ENCODE measurements at places on chromosomes 13 and 19. TPM values are rescaled to one million over a fixed set of nuclear protein-coding genes. Genes with fewer than 3 reads are reported as not detected.

GRCh38 chr13:50677687-50678463, 165.6 kb downstream of the DLEU7 start:
- H3K4me1 ChIP-seq, result peaks cover 12% of the 10 kb centered on the region
- DNase-seq, result no peak
- H3K27ac ChIP-seq, result peak overlapping the region; percentile 19
- H3K4me3 ChIP-seq, result no peak overlapping the region
- H3K36me3 ChIP-seq, result no peaks in the 10 kb centered on the region

Gene REXO1
- total RNA-seq, result 17.7 TPM

Gene KLK10
- total RNA-seq, result not detected

Gene NALCN
- 0.68 TPM for total RNA-seq

GRCh38 chr19:9941231-9941630, 4.9 kb upstream of the OLFM2 start:
- H3K4me1 ChIP-seq, result no peaks in the 10 kb centered on the region
- H3K27me3 ChIP-seq, result no peaks in the 10 kb centered on the region
- no peaks in the 10 kb centered on the region for H3K36me3 ChIP-seq
- no peak overlapping the region for H3K27ac ChIP-seq

Gene CYP2F1
- total RNA-seq, result not detected

DNA sequence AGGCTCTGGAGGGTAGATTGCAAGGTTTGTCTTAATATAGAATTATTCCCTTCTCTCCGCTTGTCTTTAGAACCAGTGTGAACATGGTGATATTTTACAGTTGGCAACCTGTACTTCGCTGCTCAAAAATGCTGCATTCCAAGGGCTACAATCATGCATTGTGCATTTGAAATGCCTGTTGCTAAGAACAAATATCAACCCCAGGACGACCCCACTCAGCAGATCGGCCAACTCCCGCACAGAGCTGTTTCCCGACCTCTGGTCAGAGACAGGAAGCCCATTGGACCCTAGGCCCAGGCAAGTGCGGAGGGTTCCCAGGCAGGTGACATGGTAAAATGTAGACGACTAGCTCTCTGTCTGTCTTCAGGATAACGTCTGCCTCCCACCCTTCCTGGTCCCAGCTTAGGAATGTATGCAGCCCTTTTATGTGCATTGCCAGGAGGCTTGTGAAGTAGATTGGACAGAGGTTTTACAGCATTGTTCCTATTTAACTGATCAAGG, 263.5 kb downstream of the FOXO1 start:
- H3K27me3 ChIP-seq, result no peaks in the 10 kb centered on the region
- H3K27ac ChIP-seq, result peak overlapping the region; percentile 56
- DNase-seq, result peak; percentile 73
- H3K4me3 ChIP-seq, result peak overlapping the region; percentile 40
- H3K36me3 ChIP-seq, result no peaks in the 10 kb centered on the region

DNA sequence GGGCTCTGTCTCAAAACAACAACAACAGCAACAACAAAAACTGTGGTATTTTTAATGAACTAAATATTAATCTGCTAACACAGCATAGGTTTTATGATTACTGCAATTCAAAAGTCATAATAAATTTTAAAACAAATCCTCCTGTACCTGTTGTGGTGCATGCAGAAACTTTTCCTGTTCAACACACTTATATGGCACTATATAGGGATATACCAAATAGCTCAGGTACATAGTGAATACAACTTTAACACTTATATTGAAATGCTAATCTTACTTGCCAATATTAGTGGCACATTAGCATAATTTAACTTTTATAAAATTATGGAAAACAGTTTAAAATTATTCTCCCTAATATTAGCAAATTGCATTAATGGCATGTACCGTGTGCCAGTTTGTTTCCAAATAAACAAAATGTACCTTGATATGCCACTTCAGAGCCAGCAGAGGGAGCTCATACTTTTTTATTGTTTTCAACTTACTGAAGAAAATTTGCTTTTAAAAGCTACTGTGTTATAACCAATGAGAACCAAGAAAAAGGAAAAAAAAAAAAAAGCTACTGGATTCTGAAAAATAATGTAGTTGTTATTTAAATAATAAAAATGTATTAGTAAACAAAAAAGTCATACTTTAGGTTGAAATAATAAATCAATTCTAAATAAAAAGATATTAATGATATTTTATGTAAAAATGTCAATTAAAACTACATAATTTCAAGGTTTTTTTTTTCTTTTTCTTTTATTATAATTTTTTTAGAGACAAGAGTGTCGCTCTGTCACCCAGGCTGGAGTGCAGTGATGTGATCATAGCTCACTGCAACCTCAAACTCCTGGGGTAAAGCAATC, 18.0 kb upstream of the RBM26 start:
- H3K36me3 ChIP-seq, result no peaks in the 10 kb centered on the region
- no peaks in the 10 kb centered on the region for H3K27me3 ChIP-seq
- H3K4me3 ChIP-seq, result no peak overlapping the region
- DNase-seq, result peak; percentile 69
- H3K4me1 ChIP-seq, result peaks cover 9% of the 10 kb centered on the region

Gene ADM5
- 5.5 TPM for total RNA-seq

DNA sequence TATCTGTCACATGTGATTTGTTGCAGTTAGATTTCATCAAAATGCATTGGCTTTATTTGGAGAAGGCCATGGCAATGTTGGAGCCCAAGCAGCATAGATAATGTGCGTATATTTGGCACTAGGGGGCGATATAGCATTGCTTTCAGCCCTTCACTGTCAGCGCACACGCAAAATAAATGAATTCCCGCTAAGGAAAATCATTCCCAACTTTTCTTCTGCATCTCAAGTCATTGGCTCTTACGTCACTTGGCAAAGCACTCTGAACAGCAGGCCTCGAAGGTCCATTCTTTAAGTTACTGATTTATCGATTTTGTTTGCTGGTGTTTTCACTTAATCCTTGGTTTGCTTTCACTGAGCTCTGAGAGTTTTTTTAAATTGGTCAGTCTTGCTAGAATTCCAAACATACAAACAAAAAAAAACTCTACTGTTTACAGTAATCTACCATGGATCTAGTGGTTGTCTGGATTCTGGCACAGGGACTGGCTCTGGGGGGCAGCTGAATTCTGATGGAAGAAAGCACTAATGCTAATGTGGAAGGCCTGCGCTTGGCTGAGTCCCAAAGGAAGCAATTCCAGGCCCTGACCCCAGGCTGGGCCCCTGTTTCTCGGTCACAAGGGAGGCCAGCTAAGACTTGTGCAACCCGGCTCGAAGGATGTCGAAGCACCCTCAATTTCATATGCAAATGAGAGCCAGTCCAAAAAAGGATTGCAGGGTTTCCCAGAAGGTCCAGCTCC, 97.7 kb upstream of the IPO5 start:
- no peaks in the 10 kb centered on the region for H3K36me3 ChIP-seq
- no peak overlapping the region for H3K27ac ChIP-seq
- peaks cover 5% of the 10 kb centered on the region for H3K4me1 ChIP-seq
- H3K27me3 ChIP-seq, result no peaks in the 10 kb centered on the region

GRCh38 chr13:41587490-41587889, 130.1 kb downstream of the RGCC start:
- H3K4me1 ChIP-seq, result 0 out of 2 replicates have a peak, but pooled peaks cover 2% of the 10 kb centered on the region
- no peak overlapping the region for H3K27ac ChIP-seq
- H3K4me3 ChIP-seq, result no peak overlapping the region

DNA sequence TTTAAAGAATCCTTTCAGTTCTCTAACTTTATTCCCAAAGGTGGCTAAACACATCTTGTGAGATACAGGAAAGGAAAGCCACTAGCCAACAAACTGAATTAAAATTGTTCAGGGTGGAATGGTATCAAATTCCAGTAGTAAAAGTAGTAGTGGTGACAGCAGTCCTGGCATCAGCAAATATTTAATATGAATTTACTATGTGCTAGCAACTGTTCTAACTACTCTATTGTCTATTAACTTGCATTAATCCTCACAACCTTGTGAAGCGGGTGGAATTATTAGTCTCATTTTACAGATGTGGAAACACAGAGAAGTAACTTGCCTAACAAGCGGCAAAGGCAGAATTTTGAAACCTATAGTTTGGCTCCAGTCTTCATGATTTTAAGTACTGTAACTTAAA, 130.1 kb downstream of the KLF12 start:
- no peaks in the 10 kb centered on the region for H3K27me3 ChIP-seq
- 0 out of 2 replicates have a peak, but pooled peaks cover 3% of the 10 kb centered on the region for H3K4me1 ChIP-seq
- H3K4me3 ChIP-seq, result no peak overlapping the region
- no peak for DNase-seq
- no peak overlapping the region for H3K27ac ChIP-seq

DNA sequence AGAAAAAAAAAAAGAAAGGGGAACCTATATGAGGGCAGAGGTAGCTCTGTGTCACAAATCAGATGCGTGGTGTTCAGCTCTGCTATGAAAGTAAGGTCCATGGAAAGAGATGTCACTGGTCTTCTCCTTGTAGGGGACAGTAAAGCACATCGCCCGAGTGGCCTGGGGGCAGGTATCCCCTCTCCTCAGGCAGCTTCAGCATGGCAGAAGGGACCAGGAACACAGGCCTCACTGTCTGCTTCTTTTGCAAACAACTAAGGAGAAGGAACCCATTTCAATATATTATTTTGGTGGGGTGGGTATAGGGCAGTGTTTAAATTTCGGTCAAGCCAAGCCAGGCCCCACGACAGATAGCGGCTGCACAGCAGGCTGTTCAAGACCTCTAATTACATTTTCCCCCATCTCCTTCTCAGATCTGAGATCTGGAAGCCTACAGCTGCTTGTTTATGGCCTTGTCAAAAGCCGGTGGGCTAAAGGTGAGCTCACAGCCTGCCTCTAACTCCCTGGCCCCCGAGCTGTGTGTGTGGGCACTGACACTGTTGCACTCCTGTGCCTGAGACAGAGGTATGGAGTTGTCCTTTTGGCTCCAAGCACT, 72.8 kb downstream of the HSPH1 start:
- DNase-seq, result no peak
- no peaks in the 10 kb centered on the region for H3K27me3 ChIP-seq
- H3K4me1 ChIP-seq, result no peaks in the 10 kb centered on the region
- no peak overlapping the region for H3K4me3 ChIP-seq

Gene FXYD1
- total RNA-seq, result not detected

DNA sequence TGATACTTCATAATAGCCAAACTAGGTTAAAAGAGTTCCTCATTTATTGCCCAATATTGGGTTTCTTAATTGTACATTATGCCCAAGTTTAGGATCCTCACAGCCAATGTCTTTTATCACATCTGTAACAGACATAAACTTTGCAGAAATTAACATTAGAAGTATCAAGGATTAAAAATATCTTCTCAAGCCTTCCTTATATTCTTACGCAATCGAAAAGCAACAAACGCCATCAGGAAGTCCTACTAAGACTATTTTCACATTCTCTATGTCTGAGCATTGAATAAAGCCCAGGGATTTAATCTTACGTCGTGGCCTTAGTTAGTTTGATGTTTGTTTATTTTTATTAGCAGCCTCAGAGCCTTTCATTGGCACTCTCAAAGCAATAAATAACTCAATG, 1660.4 kb upstream of the MIR17HG start:
- no peak overlapping the region for H3K4me3 ChIP-seq
- DNase-seq, result no peak
- peaks cover 6% of the 10 kb centered on the region for H3K4me1 ChIP-seq
- H3K27ac ChIP-seq, result no peak overlapping the region
- H3K27me3 ChIP-seq, result no peaks in the 10 kb centered on the region
- no peaks in the 10 kb centered on the region for H3K36me3 ChIP-seq

GRCh38 chr19:15297416-15298224, 34.7 kb downstream of the BRD4 start:
- DNase-seq, result peak; percentile 54
- H3K36me3 ChIP-seq, result peaks cover 2% of the 10 kb centered on the region

DNA sequence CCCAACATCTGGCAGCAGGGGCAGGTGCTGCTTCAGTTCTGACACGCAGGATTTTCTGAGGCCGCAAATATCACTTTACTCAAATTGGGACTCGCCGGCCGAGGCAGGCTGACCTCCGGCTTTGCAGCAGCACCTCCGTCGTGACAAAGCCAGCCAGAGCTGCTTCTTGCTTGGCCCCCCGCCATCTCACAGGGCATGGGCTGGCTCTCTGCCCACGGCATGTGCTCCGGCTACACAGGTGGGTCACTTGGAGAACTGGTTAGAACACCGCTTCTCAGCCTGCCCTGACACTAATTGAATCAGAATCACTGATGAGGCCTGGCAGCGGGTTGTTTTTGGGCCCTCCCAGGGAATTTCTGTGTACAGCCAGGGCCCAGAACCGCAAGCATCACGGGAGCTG, 112.3 kb downstream of the SLC7A1 start:
- no peak overlapping the region for H3K4me3 ChIP-seq
- no peak overlapping the region for H3K27ac ChIP-seq
- no peaks in the 10 kb centered on the region for H3K27me3 ChIP-seq
- peaks cover 26% of the 10 kb centered on the region for H3K4me1 ChIP-seq
- DNase-seq, result no peak

DNA sequence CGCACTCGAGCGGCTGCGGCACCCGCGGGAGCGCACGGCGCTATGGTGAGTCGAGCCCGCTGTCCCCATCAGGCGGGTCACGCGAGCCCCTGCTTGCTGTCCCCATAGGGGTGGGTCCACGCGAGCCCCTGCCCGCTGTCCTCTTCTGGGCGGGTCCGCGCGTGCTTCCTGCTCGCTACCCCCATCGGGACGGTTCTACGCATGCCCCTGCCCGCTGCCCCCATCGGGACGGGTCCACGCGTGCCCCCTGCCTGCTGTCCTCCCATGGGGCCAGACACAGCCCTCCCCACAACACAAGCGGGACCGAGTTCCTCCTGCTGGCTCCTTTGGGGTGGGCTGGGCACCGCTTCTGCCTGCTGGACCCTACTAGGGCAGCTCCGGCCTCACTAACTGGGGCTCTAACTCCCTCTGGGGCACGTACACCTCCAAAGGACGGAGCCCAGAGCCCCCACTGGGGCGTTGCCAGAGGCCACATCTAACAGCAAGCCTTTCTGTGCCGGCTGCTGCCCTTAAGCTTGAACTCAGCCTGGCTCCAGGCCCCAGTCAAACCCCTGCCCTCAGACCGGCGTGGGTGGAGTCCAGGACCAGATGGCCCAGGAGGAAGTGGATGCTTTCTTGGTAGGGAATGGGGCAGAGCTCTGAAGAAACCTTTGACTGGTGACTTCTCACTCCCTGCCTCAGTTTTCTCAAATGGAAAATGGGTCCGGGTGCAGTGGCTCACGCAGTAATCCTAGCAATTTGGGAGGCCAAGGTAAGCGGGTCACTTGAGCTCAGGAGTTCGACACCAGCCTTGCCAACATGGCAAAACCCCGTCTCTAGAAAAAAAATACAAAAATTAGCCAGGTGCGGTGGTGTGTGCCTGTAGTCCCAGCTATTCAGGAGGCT, 722 bp downstream of the COLGALT1 start:
- H3K36me3 ChIP-seq, result peaks cover 29% of the 10 kb centered on the region
- peak overlapping the region; percentile 43 for H3K27ac ChIP-seq
- peaks cover 11% of the 10 kb centered on the region for H3K4me1 ChIP-seq
- H3K4me3 ChIP-seq, result peak overlapping the region; percentile 79
- DNase-seq, result peak; percentile 75
- H3K27me3 ChIP-seq, result no peaks in the 10 kb centered on the region

Gene CEACAM19
- total RNA-seq, result 2.5 TPM

GRCh38 chr13:44015118-44015517, 135.4 kb downstream of the LACC1 start:
- DNase-seq, result no peak
- no peak overlapping the region for H3K27ac ChIP-seq

GRCh38 chr19:4487572-4487971, 15.5 kb downstream of the HDGFL2 start:
- H3K4me1 ChIP-seq, result no peaks in the 10 kb centered on the region
- H3K36me3 ChIP-seq, result peaks cover 28% of the 10 kb centered on the region
- no peak for DNase-seq
- H3K27me3 ChIP-seq, result no peaks in the 10 kb centered on the region
- H3K27ac ChIP-seq, result no peak overlapping the region
- H3K4me3 ChIP-seq, result no peak overlapping the region

- H3K36me3 ChIP-seq, result no peaks in the 10 kb centered on the region
- H3K27me3 ChIP-seq, result no peaks in the 10 kb centered on the region
- no peak for DNase-seq
These were observed 323.6 kb downstream of the KLF12 start for GRCh38 chr13:73810647-73811046.

Gene FGF22
- not detected for total RNA-seq

- peak; percentile 96 for DNase-seq
- no peak overlapping the region for H3K27ac ChIP-seq
- peak overlapping the region; percentile 44 for H3K4me3 ChIP-seq
These were observed 6.6 kb upstream of the EML2 start for GRCh38 chr19:45645631-45646344.
